ENCODE measurements at places on chromosomes 12 and 14. TPM values are rescaled to one million over a fixed set of nuclear protein-coding genes. Genes with fewer than 3 reads are reported as not detected.
A peak's percentile ranks its signal among the peaks of the same experiment; 100 is the strongest.

Gene GALNT8
- total RNA-seq = 0.50 TPM

DNA sequence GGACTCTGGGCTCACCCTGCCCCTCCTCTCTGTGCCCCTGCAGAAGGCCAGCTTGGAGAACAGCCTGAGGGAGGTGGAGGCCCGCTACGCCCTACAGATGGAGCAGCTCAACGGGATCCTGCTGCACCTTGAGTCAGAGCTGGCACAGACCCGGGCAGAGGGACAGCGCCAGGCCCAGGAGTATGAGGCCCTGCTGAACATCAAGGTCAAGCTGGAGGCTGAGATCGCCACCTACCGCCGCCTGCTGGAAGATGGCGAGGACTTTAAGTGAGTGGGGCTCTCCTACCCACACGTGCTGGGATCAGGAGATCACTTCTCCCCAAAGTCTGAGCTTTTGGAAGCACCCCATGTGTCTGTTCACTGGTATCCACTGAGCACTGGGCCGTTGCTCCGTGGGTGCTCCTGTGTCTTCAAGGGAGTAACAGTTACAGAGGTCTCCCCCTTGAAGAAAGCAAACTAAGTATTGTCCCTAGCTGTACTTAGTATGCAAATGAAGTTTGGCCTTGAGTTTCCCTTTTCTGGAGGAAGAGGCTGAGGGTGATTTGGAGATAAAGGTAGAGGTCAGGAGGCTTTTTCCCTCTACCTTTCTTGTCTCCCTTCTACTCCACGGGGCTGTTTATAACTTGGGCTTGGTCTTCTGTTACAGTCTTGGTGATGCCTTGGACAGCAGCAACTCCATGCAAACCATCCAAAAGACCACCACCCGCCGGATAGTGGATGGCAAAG is 3.3 kb downstream of the KRT18 start:
- no peak overlapping the region for H3K27ac ChIP-seq
- H3K4me1 ChIP-seq = no peaks in the 10 kb centered on the region
- peak overlapping the region; percentile 52 for H3K4me3 ChIP-seq
- H3K27me3 ChIP-seq = peaks cover 23% of the 10 kb centered on the region
- H3K36me3 ChIP-seq = no peaks in the 10 kb centered on the region
- no peak for DNase-seq

- H3K27ac ChIP-seq = no peak overlapping the region
- H3K36me3 ChIP-seq = peaks cover 38% of the 10 kb centered on the region
- no peak overlapping the region for H3K4me3 ChIP-seq
- H3K27me3 ChIP-seq = no peaks in the 10 kb centered on the region
- H3K4me1 ChIP-seq = no peaks in the 10 kb centered on the region
- no peak for DNase-seq
These were observed 67.0 kb downstream of the C2CD5 start for GRCh38 chr12:22477166-22477893.

DNA sequence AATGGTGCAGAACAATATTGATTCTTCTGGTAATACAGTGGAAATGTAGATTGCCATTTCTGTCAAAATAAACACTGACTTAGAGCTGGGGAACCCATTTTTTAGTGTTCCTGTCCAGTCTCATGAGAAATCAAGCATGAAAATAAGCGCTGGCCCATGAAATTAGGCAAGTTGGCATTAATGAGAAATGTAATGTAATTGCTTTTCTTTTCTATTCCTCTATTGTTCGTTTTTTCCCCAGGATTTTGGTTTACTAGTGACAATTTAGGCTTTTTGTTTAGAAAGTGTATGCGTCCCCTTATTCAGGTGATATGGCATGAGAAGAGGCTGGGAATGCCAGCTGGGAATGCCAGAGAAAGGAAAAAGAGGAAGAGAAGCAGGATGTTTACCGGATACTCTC is 64.4 kb upstream of the KICS2 start:
- no peak overlapping the region for H3K27ac ChIP-seq
- no peaks in the 10 kb centered on the region for H3K4me1 ChIP-seq
- H3K27me3 ChIP-seq = no peaks in the 10 kb centered on the region
- H3K4me3 ChIP-seq = no peak overlapping the region

DNA sequence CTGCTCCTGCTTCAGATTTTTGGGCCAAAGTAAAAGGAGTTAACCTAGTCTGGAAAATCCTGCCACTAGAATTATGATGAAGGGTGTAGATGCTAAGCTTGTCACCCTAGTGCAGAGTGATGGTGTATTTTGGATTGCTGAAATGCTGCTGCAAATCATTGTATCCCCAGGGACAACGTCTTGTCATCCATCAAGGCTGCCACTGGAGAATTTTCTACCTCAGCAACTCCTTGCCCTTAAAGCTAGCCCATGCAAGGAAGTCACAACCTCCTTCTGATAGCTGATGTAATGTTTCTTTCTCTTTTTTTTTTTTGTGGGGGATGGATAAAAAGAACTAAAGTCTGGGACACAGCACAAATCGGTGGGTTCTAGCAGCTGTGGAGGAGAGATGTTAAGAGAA is 139.4 kb upstream of the FRMD6 start:
- peaks cover 6% of the 10 kb centered on the region for H3K27me3 ChIP-seq
- no peaks in the 10 kb centered on the region for H3K4me1 ChIP-seq
- no peak overlapping the region for H3K27ac ChIP-seq
- H3K4me3 ChIP-seq = no peak overlapping the region
- no peaks in the 10 kb centered on the region for H3K36me3 ChIP-seq
- DNase-seq = no peak

DNA sequence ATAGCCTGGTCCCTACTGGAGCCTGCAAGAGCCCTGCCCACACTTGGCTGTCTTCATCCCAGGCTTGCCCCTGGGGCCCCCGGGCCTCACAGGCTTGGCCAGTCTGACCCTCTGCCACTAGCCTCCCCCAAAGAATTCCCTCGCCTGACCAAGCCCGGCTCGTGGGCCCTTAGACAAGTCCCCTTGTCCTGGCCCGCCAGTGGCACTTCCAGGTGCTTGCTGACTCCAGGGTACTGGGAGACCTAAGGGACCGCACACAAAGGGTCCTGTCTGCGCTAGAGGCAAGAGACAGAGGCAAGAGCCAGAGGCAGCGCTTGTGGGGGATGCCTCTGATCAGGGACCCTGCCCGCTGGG is 5.0 kb downstream of the BTBD6 start:
- peaks cover 17% of the 10 kb centered on the region for H3K4me1 ChIP-seq
- H3K36me3 ChIP-seq = peaks cover 38% of the 10 kb centered on the region
- H3K4me3 ChIP-seq = no peak overlapping the region
- H3K27ac ChIP-seq = no peak overlapping the region
- DNase-seq = no peak

GRCh38 chr12:25960143-25960542 is 1.7 kb downstream of the RASSF8 start:
- H3K27me3 ChIP-seq = peaks cover 41% of the 10 kb centered on the region
- peaks cover 9% of the 10 kb centered on the region for H3K4me1 ChIP-seq
- peak overlapping the region; percentile 84 for H3K27ac ChIP-seq
- no peak for DNase-seq
- no peaks in the 10 kb centered on the region for H3K36me3 ChIP-seq

DNA sequence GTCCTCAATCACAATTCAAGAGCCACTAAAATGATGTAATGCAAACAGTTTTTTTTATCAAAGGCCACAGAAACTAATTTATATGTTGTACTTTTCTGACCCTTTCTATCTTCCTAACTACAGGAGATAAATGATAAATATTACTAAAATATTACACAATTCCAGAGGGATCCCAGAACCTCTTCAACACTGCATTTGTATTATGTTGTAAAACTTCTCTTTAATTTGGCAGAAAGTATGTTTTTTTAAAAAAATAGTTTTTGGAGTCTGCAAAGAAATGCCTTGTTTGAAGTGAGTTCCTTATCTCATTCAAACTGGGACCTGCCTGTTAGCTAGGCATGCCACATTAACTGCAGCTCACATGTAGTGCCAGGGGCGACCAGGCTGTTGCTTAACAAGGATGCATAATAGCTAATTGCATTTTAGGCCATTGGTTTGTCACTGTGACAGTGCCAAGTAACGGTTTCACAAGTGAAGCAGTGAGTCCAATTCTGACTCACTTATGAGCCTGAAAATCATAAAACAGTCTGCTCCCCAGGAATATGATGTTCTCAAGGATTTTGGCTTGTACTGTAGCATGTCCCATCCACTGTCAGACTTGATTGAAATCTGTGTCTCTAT is 266.9 kb downstream of the KTN1 start:
- H3K4me1 ChIP-seq = no peaks in the 10 kb centered on the region
- peak; percentile 11 for DNase-seq
- H3K27me3 ChIP-seq = no peaks in the 10 kb centered on the region

- peaks cover 20% of the 10 kb centered on the region for H3K27me3 ChIP-seq
- no peak for DNase-seq
- H3K36me3 ChIP-seq = no peaks in the 10 kb centered on the region
- H3K27ac ChIP-seq = peak overlapping the region; percentile 57
These were observed 806.0 kb downstream of the VRK1 start for GRCh38 chr14:97603201-97603600.
